ENCODE measurements at places on chromosomes 12 and 14. TPM values are rescaled to one million over a fixed set of nuclear protein-coding genes. Genes with fewer than 3 reads are reported as not detected.
A peak's percentile ranks its signal among the peaks of the same experiment; 100 is the strongest.

LRIG3 gene
- total RNA-seq, result 106 TPM

ACRBP gene
- not detected for total RNA-seq

NPAS3 gene
- 1.6 TPM for total RNA-seq

FAM222A gene
- 3.0 TPM for total RNA-seq

GRCh38 chr12:109627633-109628032, 54.0 kb downstream of the MVK start:
- no peaks in the 10 kb centered on the region for H3K36me3 ChIP-seq
- H3K27me3 ChIP-seq, result peaks cover 28% of the 10 kb centered on the region
- no peak for DNase-seq
- H3K4me1 ChIP-seq, result no peaks in the 10 kb centered on the region
- H3K4me3 ChIP-seq, result no peak overlapping the region

DNA sequence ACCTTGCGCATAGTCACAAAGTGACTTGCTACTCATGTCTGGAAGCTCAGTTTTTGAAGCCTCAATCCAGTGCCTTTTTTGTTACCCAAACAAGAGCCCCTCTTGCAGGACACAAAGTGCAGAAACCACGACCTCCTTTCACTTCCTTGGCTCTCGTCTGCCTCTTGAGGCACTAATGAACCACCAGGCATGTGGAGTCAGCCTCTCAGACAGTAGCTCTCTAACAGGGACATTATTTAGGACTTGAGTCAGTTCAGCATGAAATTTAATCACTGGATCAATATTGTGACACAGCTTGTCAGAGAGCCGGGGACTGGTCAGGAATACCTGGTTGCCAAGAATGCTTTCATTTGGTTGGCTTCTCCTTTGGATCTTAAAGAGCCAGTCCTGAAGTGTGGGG, 46.7 kb downstream of the HSPB8 start:
- no peak for DNase-seq
- no peak overlapping the region for H3K27ac ChIP-seq
- H3K27me3 ChIP-seq, result no peaks in the 10 kb centered on the region
- H3K4me1 ChIP-seq, result no peaks in the 10 kb centered on the region
- no peak overlapping the region for H3K4me3 ChIP-seq
- H3K36me3 ChIP-seq, result no peaks in the 10 kb centered on the region

DNA sequence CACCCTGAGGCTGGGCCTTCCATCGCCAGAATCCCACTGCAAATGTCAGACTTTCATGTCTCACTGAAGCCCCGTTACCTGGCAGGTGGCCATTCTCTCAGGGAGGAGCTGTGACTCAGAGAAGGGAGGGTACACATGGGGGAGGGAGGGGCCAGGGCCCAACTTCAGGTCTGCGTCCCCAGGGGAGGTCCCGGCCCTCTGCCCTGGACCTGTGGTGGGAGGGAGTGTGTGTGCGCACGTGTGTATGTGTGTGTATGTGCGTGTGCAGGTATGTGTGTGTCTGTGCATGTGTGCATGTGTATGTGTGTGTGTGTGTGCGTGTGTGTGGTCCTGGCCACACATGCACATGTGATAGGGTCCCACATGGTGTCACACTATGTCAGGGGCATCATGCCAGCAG, 50.9 kb downstream of the MVK start:
- DNase-seq, result no peak
- H3K4me1 ChIP-seq, result no peaks in the 10 kb centered on the region
- H3K36me3 ChIP-seq, result no peaks in the 10 kb centered on the region
- H3K27me3 ChIP-seq, result peaks cover 26% of the 10 kb centered on the region

DNA sequence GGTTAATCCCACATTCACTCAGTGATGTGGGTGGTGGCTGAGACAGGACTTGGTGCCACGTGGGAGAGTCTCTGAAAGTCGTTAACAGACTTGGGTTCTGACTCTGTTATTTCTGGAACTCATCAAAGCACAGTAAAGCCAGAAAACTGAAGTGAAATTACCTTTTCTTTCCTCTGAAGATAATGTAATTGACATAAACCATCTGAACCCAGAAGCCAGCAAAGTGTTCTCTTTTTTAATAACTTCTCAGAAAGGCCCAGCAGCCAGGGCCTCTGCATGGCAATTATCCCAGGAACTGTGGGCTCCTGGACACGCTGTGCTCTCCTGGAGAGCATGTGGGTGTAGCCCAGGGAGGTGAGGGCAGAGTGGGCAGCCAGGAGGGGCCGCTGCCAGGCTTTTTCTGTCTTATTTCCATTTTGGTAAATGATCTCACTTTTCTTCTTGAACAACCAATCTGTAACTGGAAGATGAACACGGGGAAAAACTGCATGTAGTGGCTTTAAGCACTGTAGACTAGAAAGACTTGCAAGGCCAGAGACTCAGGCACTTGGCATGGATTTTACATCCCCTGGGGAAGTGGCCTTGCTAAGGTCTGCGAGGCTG, 444.1 kb upstream of the TMEM132C start:
- no peaks in the 10 kb centered on the region for H3K27me3 ChIP-seq
- H3K36me3 ChIP-seq, result no peaks in the 10 kb centered on the region
- H3K4me3 ChIP-seq, result no peak overlapping the region
- H3K27ac ChIP-seq, result no peak overlapping the region

GRCh38 chr12:53005215-53005985, 856 bp upstream of the EIF4B start:
- H3K27ac ChIP-seq, result peak overlapping the region; percentile 91

DNA sequence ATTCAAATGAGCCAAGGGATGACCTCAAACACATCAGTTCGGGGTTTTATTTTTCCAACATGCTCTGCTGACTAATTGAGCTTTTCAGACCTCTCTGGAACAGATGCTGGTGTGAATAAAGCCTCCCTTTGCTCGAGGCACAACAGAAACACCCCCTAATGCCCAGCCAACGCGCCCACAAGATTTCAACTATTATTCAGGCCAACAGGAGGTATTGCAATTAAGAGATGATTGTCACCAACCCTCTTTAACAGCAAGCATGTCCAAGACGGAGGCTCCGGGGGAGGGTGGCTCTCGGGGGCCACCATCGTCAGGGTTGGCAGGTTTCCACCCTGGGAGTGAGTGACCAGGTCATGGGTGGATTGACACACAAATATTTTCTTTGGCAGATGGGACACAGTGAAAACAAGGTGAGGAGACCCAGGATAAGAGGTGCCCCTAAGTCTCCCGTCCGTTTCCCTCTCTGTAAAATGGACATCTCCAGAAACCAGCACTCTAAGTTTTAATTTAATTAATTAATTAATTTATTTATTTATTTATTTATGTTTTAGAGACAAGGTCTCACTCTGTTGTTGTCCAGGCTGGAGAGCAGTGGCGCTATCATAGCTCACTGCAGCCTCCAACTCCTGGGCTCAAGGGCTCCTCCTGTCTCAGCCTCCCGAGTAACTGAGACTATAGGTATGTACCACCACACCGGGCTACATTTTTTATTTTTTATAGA, 56.1 kb downstream of the MAP1LC3B2 start:
- no peaks in the 10 kb centered on the region for H3K4me1 ChIP-seq
- H3K36me3 ChIP-seq, result no peaks in the 10 kb centered on the region
- no peak overlapping the region for H3K27ac ChIP-seq

GRCh38 chr14:104656014-104656714, 33.3 kb upstream of the INF2 start:
- no peak for DNase-seq
- H3K36me3 ChIP-seq, result no peaks in the 10 kb centered on the region
- no peak overlapping the region for H3K4me3 ChIP-seq
- no peaks in the 10 kb centered on the region for H3K4me1 ChIP-seq
- no peak overlapping the region for H3K27ac ChIP-seq

DNA sequence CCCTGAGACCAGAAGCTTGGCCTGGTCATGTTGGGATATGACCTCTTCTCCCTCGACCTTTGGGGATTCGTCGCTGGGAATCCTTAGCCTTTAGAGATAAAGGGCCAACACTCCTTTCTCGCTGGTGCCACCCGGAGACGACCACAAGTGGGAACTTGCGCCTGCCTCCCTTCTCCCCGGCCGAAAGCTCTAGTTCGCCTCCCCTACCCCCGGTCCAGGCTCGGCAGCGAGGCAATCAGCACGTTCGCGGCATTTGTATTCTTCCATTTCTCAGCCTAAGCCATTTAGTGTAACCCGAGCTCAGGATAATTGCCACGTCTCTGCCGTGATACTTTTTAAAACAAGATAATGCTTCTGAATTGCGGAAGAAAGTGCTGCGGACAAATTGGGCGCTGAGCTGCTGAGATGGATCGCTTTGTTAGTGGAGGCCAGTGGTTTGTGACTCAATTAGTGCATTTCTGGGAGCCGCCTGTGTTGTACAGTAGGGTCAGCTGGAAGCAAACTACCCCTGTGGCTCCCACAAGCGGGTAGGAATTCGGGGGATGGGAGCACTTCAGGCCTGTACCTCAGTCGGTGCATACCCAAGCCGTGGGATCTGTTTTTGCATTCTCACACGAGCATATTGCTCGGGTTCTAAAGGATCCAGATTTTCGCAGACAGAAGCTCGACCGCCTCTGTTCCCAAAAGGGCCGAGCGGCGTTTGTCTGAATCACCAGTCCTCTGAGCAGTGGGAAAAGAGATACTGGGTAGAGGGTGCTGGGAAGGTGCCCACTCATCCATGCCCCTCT, 6.8 kb upstream of the SIX1 start:
- H3K27ac ChIP-seq, result no peak overlapping the region
- H3K36me3 ChIP-seq, result no peaks in the 10 kb centered on the region
- DNase-seq, result no peak
- H3K4me3 ChIP-seq, result peak overlapping the region; percentile 50
- H3K27me3 ChIP-seq, result peaks cover 100% of the 10 kb centered on the region

- H3K27ac ChIP-seq, result no peak overlapping the region
- no peaks in the 10 kb centered on the region for H3K36me3 ChIP-seq
- no peak overlapping the region for H3K4me3 ChIP-seq
- H3K27me3 ChIP-seq, result no peaks in the 10 kb centered on the region
- no peaks in the 10 kb centered on the region for H3K4me1 ChIP-seq
Measured at GRCh38 chr12:12764824-12765223, 20.6 kb upstream of the APOLD1 start.
